ENCODE measurements at places on chromosomes 3 and 15. TPM values are rescaled to one million over a fixed set of nuclear protein-coding genes. Genes with fewer than 3 reads are reported as not detected.

DNA sequence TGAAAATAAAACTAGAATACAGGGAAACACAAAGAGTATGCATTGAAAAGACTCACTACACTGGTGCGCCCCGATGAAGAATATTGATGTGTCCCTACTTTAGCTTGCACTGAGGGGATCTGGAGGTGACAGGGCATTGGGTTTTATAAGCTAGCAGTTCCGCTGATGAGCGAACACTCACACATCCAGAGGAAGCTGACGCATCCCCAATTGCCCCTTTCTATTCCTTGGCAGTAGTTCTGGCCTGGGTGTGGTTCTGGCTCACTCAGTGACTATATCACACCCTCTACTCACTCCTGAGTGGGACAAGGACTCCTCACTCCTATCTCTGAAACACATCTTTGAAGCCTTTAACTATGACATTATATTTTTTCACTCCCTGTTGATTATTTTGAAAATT, 71.0 kb downstream of the B3GNT5 start:
- H3K4me1 ChIP-seq = no peaks in the 10 kb centered on the region
- H3K4me3 ChIP-seq = no peak overlapping the region
- no peaks in the 10 kb centered on the region for H3K27me3 ChIP-seq
- no peak overlapping the region for H3K27ac ChIP-seq
- H3K36me3 ChIP-seq = no peaks in the 10 kb centered on the region

DNA sequence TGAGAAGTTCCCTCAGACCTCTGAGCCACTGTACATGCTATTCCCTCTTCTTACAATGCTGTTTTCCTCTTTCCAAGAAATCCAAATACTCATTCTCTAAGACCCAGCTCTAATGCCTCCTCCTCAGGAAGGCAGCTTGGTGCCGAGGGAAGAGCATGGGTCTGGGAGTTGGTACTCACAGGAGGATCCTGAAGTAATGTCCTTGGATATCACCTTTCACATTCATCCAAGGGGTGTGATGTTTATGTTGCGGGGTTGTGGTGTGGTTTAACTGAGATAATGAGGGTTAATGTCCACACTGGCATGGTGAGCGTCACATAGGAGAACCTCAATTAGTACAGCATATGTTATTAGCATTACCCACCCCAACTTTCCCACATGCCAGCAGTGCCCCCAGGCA, 31.9 kb downstream of the MYL3 start:
- H3K4me3 ChIP-seq = no peak overlapping the region
- H3K36me3 ChIP-seq = no peaks in the 10 kb centered on the region
- no peak for DNase-seq
- H3K4me1 ChIP-seq = no peaks in the 10 kb centered on the region
- H3K27me3 ChIP-seq = no peaks in the 10 kb centered on the region

DNA sequence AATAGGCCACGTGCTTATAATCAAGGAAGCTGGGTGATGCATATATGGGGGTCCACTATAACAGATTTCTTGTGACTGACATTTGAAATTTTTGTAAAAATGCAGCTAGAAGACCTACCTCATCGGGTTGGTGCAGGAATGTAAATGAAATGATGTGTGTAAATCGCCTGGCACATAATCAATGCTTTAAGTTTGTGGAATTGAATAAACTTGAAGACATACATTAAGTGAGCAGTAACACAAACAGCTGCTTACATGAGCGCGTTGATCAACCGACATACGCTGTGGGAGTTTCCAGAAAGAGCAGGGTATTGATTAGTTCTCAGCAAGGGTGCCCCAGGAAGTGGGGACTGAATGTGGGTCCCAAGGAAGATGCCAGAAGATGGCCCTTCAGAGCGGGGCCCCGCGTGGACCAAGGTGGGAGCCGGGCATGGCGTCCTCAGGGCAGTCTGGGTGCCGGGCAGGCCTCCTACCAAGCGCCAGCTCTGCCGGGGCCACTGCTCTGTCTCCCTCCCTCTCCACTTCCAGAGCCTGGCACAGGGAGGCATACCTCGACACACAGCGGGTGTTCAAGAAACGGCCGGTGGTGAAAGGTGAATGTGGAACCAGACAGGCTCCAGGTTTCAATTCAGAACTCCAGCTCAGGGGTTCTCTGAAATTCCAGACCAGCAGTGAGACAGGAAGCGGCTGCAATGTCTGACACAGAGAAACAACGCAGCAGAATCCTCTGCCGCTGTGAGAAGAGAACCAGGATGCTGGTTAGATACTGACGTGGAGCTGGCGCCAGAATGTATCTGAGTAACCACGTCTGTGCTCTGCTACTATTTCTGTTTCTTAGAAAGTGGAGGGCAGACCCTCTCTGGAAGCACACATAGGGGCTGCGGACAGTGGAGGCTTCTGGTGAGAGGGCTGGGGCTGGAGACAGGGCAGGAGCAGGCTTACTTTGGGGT, 12.6 kb downstream of the BFSP2 start:
- no peaks in the 10 kb centered on the region for H3K27me3 ChIP-seq
- DNase-seq = no peak
- no peak overlapping the region for H3K27ac ChIP-seq
- no peaks in the 10 kb centered on the region for H3K36me3 ChIP-seq

DNA sequence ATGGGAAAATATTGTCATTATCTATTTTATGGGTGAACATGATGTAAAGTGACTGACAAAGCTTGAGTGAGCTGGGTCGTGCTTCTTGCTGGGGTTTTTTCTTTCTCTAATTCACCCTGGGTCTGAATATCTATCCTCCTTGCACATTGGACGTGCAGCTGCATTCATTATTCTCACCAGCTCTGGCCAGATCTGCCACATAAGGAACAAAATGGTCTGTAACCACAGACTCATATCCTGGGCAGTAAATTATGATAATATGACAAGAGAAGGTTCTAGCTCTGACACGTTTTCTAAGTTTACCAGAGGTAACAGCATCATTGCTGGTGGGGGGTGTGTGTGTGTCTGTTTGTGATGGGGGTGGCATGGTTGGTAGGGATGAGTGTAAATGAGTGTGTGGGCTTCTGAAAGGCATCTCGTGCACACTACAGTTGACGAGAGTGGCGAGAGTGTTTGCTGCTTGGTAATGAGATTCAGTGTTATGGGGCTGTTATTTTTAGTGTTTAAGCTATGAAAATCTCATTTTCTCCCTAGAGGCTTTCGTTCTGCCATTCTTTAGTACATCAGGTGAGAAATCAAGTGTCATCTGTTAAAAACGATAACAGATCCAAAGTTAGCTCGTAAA, 418.4 kb downstream of the PDCD6IP start:
- H3K4me3 ChIP-seq = no peak overlapping the region
- no peaks in the 10 kb centered on the region for H3K4me1 ChIP-seq
- no peak overlapping the region for H3K27ac ChIP-seq
- H3K27me3 ChIP-seq = no peaks in the 10 kb centered on the region
- DNase-seq = no peak

GRCh38 chr3:28556195-28556594, 207.6 kb upstream of the AZI2 start:
- no peak overlapping the region for H3K4me3 ChIP-seq
- no peak for DNase-seq
- no peak overlapping the region for H3K27ac ChIP-seq
- no peaks in the 10 kb centered on the region for H3K4me1 ChIP-seq

- H3K27ac ChIP-seq = no peak overlapping the region
- peaks cover 5% of the 10 kb centered on the region for H3K36me3 ChIP-seq
- H3K4me3 ChIP-seq = no peak overlapping the region
- H3K4me1 ChIP-seq = no peaks in the 10 kb centered on the region
Measured at GRCh38 chr3:132464066-132464465, 46.8 kb downstream of the DNAJC13 start.

GRCh38 chr3:42070089-42070488, 21.1 kb upstream of the TRAK1 start:
- H3K36me3 ChIP-seq = no peaks in the 10 kb centered on the region
- no peaks in the 10 kb centered on the region for H3K4me1 ChIP-seq
- no peak overlapping the region for H3K27ac ChIP-seq

DNA sequence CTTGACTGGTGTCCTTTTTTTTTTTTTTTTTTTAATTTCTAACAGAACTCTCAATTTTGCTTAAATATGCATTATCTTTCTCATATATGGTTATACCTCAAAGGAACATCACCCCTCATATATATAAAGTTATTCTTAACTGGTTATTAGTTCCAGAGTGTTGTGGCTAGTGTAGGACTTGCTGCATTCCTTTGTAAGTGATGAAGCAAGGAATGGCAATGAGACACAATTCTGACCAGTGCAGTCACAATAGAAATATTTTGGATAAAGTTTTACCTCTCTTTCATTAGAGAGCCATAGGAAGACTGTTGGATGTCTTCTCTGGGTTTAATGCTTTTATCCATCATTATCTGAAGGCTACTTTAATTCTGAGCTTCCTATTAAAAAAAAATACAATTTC, 75.5 kb upstream of the CBLB start:
- H3K27me3 ChIP-seq = no peaks in the 10 kb centered on the region
- H3K36me3 ChIP-seq = no peaks in the 10 kb centered on the region
- DNase-seq = no peak
- no peak overlapping the region for H3K27ac ChIP-seq
- no peak overlapping the region for H3K4me3 ChIP-seq

- H3K27me3 ChIP-seq = no peaks in the 10 kb centered on the region
- H3K4me1 ChIP-seq = no peaks in the 10 kb centered on the region
- H3K36me3 ChIP-seq = no peaks in the 10 kb centered on the region
- no peak overlapping the region for H3K27ac ChIP-seq
Measured at GRCh38 chr3:189909573-189909972, 211.1 kb downstream of the P3H2 start.

GRCh38 chr3:51550080-51550819, 11.7 kb downstream of the RAD54L2 start:
- no peaks in the 10 kb centered on the region for H3K27me3 ChIP-seq
- no peaks in the 10 kb centered on the region for H3K4me1 ChIP-seq
- DNase-seq = no peak
- no peak overlapping the region for H3K27ac ChIP-seq
- no peak overlapping the region for H3K4me3 ChIP-seq

- no peaks in the 10 kb centered on the region for H3K27me3 ChIP-seq
- no peak overlapping the region for H3K27ac ChIP-seq
- H3K36me3 ChIP-seq = no peaks in the 10 kb centered on the region
- no peak for DNase-seq
- no peak overlapping the region for H3K4me3 ChIP-seq
- H3K4me1 ChIP-seq = no peaks in the 10 kb centered on the region
Measured at GRCh38 chr3:55818485-55818884, 331.4 kb upstream of the WNT5A start.

DNA sequence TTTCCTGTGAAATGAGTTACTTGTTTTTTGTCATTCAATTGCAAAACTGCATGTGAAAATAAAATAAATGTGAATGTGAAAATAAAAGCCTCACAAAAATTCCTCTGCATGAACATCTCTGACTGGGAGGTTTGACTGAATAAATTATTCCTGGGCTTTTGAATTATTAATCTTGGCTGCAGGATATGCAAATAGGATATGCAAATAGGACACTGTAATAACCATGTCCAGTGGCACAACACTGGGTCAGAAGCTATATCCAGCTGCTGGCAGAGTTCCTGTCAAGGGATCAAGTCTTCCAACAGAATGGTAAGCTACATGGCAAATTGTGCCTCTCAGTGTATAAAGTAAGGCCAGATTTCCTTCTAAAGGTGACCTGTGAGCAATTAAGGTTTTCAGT, at the start of gene SUCNR1:
Gene SUCNR1 (plus strand): TSS at position 246 of the 400 bp plus-strand sequence. CDS start 6,250 bp downstream, outside the sequence.
- no peaks in the 10 kb centered on the region for H3K27me3 ChIP-seq
- H3K4me3 ChIP-seq = no peak within 1 kb of the TSS
- H3K36me3 ChIP-seq = no peaks in the 10 kb centered on the region
- no peak within 1 kb of the TSS for H3K27ac ChIP-seq

GRCh38 chr3:183540501-183541234, 14.8 kb downstream of the KLHL6 start:
- H3K4me1 ChIP-seq = peaks cover 57% of the 10 kb centered on the region
- no peak for DNase-seq
- no peak overlapping the region for H3K4me3 ChIP-seq
- H3K36me3 ChIP-seq = peaks cover 3% of the 10 kb centered on the region

- H3K4me1 ChIP-seq = no peaks in the 10 kb centered on the region
- no peak overlapping the region for H3K27ac ChIP-seq
- no peak for DNase-seq
- no peaks in the 10 kb centered on the region for H3K36me3 ChIP-seq
Measured at GRCh38 chr15:101176625-101177024, 75.2 kb downstream of the CHSY1 start.

GRCh38 chr15:68137096-68137495, 68.0 kb downstream of the CALML4 start:
- H3K4me3 ChIP-seq = no peak overlapping the region
- no peaks in the 10 kb centered on the region for H3K4me1 ChIP-seq
- DNase-seq = no peak
- H3K36me3 ChIP-seq = no peaks in the 10 kb centered on the region
- H3K27me3 ChIP-seq = no peaks in the 10 kb centered on the region

- H3K4me1 ChIP-seq = no peaks in the 10 kb centered on the region
- H3K27me3 ChIP-seq = no peaks in the 10 kb centered on the region
- H3K4me3 ChIP-seq = no peak overlapping the region
Measured at GRCh38 chr3:106809623-106810299, 567.5 kb upstream of the CCDC54 start.

DNA sequence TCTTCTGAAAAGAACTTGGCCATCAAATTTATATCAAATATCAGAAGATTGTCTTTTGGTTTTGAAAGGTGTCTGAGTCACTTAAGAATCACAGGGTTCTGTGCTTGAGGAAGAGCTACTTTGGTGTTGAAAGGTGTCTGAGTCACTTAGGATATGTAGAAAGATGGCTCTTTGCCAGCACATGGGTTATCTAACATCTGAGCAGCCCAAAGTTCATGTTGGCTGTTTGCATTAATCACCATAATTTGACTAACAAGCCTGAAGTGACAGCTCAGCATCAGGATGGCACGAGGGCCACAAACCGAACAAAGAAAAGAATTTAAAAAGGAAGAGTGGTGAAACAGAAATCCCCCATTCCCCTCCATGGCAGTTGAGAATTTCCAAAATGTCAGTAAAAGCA, 190.5 kb upstream of the CMC1 start:
- H3K27ac ChIP-seq = no peak overlapping the region
- no peak overlapping the region for H3K4me3 ChIP-seq
- DNase-seq = no peak
- no peaks in the 10 kb centered on the region for H3K27me3 ChIP-seq
- H3K36me3 ChIP-seq = no peaks in the 10 kb centered on the region
- H3K4me1 ChIP-seq = no peaks in the 10 kb centered on the region

DNA sequence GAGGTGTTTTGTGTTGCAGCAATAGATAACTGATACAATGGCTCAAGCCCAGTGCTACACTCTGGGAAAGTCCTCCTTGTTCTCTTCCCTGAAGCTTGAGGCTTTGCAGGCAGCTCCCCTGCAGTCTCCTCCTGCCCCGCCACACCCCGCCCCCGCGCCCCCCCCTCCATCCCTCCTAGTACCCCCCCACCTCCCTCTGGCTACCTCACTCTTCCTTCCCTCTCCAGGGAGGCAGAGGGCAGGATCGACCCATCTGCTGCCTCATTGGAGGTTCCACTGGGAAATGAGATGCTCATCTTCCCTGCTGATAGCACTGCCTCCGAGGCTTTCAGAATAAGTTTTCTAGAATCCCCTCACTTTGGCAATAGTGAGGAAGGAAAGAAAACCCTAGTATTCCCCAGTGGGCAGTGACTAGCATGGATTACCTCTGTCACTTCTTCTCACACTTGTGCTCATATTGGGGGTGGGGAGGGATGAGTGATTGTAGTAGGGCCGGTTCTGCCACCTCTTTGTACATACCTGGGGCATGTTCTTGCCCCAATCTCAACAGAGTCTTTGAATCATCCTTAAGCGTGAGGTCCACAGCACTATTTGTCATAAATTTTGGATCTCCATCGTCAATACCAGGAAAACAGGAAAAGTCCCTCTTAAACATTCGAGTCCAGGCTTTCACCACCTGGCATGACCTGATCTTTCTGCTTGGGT, 16.3 kb upstream of the RAB7A start:
- no peak overlapping the region for H3K27ac ChIP-seq
- H3K27me3 ChIP-seq = no peaks in the 10 kb centered on the region
- no peak overlapping the region for H3K4me3 ChIP-seq
- DNase-seq = no peak

GRCh38 chr15:93020976-93021772, 67.8 kb downstream of the RGMA start:
- no peak for DNase-seq
- no peaks in the 10 kb centered on the region for H3K4me1 ChIP-seq

Gene CCR9
- total RNA-seq = 0.40 TPM

Gene PLD1
- total RNA-seq = 0.97 TPM
